LHCN-M2 (cell line): ENCODE measurements at places on chromosomes 7 and 10. TPM values are rescaled to one million over a fixed set of nuclear protein-coding genes. Genes with fewer than 3 reads are reported as not detected.

The ZNF212 gene
- total RNA-seq = 6.6 and 7.9 TPM in 2 replicates

The SFXN4 gene
- total RNA-seq = 10.6 and 31.8 TPM in 2 replicates

The OR6B1 gene
- total RNA-seq = not detected in 2 replicates

The CDCA7L gene
- 71.2 and 72.8 TPM in 2 replicates for total RNA-seq

The CNPY1 gene
- total RNA-seq = not detected in 2 replicates

DNA sequence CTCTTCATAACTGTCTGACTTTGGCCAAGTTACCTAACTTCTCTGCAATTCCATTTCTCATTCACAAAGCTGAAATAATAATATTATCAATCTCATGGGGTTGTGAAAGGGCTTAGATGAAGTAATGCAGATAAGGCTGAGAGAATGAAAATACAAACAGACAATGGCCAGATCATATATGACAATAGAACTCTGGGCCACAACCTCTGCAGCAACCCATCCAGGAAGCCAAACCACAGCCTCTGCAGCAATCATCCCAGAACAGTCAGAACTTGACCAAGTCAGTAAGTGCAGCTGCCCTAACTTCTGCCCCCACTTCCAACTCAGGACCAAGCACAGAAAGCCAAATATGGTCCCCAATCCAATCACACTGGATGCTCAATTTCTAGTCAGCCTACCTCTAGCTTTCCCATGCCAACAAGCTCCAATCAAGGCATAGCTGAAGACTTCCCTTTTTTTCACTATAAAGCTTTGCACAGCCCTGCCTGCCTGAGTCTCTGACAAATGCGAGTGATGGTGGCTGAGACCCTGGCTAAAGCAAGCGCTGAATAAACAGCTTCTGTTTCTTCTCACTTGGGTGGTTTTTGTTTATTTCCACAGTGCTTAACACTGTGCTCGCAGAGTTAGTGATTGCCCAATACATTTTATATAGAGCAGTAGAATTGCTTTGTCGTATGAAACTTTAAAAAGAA is 34.8 kb upstream of the TNPO3 start:
- peak; percentile 18 for DNase-seq

DNA sequence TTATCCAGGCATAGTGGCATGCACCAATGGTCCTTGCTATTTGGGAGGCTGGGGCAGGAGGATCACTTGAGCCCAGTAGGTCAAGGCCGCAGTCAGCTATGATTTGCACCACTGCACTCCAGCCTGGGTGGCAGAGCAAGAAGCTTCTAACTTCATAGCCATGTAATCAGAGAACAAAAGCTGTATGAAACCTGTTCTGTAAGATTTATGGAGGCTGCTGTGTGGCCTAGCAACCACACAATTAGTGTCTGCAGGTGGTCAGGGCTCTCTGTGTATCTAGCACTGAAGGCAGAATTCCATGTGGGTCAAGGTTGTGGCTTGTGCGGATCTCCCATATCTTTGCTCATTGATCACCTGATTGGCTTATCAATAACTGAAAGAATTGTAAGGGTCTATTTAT is 221.5 kb upstream of the FOXK1 start:
- DNase-seq = no peak

DNA sequence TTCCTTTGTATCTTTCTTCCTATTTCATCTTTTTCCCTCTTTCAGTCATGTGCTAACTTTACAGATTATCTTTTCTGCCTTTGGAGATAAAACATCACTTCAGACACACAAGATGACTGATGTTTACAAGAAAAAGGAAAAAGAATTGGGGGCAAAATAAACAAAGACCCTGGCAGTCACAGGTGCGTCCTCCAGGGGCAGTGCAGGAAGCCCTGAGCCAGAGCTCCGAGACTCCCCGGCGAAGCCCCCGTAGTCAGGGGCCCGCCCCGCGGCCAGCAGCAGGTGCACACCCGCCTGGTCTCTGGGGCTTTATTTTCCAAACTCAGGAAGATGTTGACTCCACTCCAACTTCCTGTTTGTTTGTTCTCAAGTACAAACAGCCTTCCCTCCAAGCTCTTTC is 10.2 kb downstream of the STK32C start:
- DNase-seq = no peak

GRCh38 chr10:112624546-112625048 is 177.6 kb downstream of the VTI1A start:
- DNase-seq = no peak

GRCh38 chr7:128910569-128910945 is at the start of gene KCP:
KCP (minus strand) TSS chr7:128910709; CDS start chr7:128910676, 33 bp downstream.
- DNase-seq = no peak

DNA sequence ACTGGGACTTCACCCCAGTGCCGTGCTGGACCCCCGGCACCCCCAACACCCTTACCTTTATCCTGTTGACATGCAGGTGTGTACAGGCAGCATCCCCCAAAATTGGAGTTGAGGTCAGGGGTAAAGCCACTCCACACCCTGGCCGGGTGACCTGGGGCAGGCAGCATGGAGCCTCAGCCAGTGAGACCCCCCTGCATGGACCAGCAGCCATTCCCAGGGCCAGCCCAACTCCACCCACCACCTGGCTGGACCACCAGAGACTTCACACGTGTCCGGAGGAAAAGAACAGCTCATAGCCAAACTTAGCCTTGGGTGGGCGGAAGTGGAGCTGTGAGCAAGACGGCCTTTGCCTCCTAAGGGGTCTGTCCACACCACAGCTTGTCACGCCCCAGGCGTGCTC is 413.0 kb upstream of the FOXK1 start:
- no peak for DNase-seq
